GM04503 (cell line): ENCODE measurements at places on chromosomes 6 and 20.

GRCh38 chr6:15312500-15312899 is 66.6 kb downstream of the JARID2 start:
- no peak for DNase-seq

GRCh38 chr6:7129784-7130569 is 22.2 kb downstream of the RREB1 start:
- DNase-seq, result no peak

DNA sequence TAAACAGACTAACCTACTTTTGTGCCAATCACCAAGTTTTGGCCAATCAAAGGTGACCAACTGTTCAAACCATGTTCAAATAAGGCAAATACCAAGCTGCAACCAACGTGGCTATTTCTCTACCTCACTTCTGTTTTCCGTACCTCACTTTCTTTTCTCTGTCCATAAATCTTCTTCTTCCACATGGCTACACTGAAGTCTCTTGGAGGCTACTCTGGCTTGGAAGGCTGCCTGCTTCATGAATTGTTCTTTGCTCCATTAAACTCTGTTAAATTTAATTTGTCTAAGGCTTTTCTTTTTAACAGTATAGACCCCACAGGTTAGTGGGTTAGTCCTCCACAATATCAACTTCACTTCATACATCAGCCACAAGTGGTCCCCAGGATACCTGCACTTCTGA is 58.8 kb downstream of the MKKS start:
- DNase-seq, result no peak

DNA sequence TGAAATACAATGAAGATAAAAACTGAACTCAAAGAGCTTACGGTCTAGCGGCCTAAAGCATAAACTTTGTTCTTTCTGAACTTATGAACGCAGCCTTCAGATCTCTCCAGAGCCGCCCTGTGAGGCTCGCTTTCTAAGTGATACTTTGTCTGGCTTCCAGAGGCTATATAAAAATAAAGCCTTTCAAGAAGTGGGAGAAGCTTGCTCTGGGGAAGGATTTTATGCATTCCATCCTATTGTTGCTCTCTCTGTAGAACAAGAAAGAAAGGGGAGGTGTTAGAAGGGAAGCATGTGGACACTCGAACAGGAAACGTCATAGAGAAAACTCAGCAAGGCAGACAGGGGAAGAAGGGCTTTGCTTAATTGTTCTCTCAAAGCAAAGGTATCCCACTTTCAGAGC is 77.0 kb downstream of the TBX18 start:
- peak; percentile 34 for DNase-seq

DNA sequence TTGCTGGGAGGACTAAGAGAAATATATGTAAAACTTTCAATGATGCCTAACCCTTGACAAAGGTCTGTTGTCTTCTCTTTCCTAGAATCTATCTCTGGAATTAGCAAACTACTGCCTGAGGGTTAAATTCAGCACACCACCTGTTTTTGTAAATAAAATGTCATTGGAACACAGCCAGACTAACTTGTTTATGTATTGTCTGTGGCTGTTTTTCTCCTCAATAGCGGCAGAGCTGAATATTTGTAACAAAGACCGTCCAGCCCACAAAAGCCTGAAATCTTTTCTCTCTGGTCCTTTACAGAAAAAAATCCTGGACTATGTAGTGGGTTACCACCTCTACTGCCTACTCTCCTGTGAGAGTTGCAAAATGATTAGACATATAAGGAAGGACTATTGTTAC is 33.3 kb upstream of the SYNDIG1 start:
- DNase-seq, result no peak

DNA sequence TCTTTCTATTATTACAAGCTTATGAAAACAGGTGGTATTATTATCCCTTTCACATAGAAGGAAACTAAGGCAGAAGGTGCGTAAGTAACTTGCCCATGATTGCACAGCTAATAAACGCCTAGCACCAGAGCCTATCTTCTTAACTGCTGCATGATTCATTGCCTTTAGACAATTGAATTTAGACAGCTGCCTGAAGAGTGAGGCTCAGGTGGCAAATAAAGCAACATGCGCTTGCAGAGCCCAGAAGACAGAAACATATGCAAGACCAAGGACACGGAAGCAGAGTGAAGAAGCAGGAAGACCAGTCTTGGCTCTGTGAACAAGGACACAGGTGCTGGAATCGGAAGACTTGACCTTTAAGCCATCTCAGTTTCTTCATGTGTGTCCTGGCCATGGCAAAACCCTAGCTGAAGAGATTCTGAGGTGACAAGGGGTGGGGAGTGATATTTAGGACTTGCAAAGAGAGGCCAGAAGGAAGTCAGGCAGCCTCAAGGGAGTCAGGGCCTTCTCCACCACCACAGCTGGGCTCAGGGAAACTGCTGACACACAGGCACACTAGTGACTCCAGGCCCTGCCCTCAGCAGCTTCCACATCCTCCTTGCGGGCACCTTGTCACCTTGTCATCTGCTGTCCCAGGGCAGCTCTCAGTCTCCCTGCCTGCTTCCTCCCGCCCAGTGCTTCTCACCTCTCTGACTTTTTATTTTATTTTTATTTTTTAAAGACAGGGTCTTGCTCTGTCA is 91.7 kb upstream of the SLC22A16 start:
- no peak for DNase-seq

DNA sequence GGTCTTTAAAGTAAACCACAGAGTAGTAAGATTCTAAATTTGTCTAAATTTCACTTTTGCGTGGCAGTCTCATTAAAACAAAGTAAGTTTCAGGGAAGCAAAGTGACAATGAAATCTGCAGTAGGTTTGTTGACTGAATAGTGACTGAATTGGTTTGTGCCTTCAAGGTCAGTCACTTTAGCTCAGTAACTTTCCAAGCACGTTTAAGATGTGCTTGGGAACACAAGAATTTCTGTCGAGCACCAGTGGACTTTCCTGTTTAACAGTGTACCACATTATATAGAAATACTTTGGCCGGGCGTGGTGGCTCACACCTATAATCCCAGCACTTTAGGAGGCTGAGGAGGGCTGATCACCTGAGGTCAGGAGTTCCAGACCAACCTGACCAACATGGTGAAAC is 1.7 kb upstream of the CD24 start:
- DNase-seq, result no peak

GRCh38 chr6:123841067-123841896 is 37.6 kb downstream of the NKAIN2 start:
- no peak for DNase-seq

- DNase-seq, result no peak
These were observed 19.7 kb upstream of the GSTA4 start for GRCh38 chr6:53014744-53015143.

- DNase-seq, result no peak
These were observed at the start of gene OGFR for GRCh38 chr20:62804627-62805154. TSS of gene OGFR (plus strand) at chr20:62804835. CDS start at chr20:62804860, 25 bp downstream.

- no peak for DNase-seq
These were observed 21.6 kb downstream of the KIAA1586 start for GRCh38 chr6:57068061-57068460.

DNA sequence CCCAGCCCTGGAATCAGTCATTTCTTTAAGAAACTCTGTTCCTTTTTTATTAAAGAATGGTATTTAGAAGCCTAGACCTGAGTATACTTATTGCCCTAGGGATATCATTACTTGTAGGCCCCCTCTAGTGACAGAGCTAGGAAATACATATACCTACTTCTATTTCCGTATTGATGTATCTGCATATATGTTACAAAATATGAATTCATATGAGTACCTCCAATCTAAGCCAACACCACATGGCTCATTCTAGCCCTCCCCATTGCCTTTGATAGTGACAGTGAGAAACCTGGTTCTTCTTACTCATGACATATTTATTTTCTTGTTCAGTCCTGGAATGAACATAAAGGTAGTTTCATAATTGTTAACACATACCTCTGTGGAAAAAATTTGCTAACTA is 137.2 kb downstream of the FARS2 start:
- no peak for DNase-seq

DNA sequence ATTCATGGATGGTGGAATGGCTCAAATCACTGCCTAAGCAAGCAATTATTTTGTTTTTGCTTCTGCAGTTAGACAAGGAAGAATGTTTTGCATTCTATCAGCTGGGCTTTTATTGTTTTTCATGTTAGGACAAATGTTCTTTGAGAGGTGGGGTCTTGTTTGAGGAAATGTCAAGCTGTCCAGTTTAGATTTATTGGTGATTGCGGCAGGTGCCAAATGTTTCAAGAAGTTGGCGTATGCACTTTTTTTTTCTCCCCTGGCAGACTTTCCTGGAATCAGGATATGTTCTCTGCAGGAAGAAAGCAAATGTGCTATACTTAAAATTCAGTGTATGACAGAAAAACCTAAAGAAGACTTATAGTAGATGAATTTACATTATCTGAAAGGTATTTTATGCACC is 81.0 kb upstream of the JAG1 start:
- no peak for DNase-seq

GRCh38 chr6:135346747-135347146 is 150.8 kb downstream of the AHI1 start:
- DNase-seq, result no peak

DNA sequence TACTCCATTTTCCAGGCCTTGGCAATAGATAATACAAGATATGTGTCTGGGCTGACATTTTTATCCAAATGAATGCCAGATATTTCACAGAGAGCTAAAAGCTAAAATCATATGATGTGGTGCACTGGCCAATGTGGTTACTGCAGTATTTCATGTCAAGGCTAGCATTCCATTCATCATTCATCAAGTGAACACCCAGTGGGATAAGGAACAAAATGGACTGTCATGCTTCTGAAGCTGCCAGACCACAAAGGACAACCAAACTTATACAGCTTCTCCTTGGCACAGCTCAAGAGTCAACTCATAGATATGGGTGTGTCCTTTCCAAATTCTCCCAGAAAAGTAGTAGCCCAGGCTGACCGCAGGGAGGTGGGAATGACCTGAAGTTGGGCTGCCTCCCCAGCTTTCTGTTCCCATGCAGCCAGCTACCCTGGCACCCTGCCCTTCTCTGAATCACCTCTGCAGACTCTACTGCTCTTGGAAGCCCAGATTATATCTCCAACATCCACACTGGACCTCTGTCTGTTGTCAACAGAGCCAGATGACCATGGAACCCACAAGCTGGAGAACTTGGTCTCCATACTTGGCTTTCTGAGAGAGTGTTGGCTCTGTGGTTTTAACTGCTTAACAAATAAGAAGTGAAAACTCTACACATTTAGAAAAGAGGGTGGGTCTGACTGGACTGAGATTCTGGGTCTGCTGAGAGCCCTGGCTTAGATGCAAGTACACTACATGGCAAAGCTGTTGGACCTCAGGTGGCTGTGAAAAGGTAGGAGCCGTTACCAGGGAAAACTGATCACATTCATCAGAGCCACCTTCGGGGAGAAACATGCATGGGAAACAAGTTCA is 122.8 kb downstream of the ALDH8A1 start:
- peak; percentile 100 for DNase-seq

GRCh38 chr6:19721766-19722377 is 115.3 kb upstream of the ID4 start:
- no peak for DNase-seq

GRCh38 chr20:23403751-23404150 is 17.5 kb downstream of the NAPB start:
- no peak for DNase-seq

- DNase-seq, result peak; percentile 98
These were observed 79.8 kb downstream of the KIF13A start for GRCh38 chr6:17907406-17908229.
